ENCODE measurements at places on chromosomes 7 and 10.

DNA sequence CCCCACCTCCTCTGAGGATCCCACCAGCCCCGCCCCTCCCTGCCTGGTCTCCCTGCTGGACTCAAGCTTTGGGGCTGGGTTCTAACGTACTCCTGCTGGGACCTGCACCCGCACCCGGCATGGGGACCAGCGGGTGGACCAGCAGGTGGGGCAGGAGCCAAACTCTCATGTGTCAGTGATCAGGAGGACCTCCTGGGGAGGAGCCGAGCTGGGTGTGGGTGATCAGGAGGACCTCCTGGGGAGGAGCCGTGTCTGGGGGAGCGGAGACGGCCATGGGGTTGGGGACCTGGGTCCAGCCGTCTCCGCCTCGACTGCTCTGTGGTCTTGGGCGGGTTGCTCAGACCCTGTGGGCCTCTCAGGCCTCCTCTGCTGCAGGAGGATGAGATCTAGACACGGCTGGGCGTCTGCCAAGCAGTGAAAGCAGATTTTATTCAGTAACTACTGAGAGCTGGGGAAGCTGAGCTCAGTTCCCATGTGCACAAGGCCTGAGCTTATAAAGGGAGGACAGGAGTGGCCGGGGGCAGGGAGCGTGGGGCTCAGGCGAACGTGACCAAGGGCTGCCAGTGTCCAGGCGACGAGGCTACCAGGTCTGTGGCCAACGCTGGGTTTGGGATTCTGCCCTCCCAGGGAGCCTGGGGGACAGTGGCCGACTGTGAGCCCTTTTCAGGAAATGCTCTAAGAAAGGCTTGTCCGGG, 33.6 kb upstream of the UTF1 start:
- no peak for DNase-seq

- DNase-seq = no peak
Measured at GRCh38 chr7:139242741-139243281, 11.8 kb downstream of the UBN2 start.

GRCh38 chr10:20334559-20334958, 518.3 kb downstream of the PLXDC2 start:
- DNase-seq = no peak

GRCh38 chr7:126924477-126924876, 328.3 kb downstream of the GRM8 start:
- DNase-seq = no peak

GRCh38 chr10:101492205-101492604, 95.9 kb downstream of the POLL start:
- DNase-seq = no peak

DNA sequence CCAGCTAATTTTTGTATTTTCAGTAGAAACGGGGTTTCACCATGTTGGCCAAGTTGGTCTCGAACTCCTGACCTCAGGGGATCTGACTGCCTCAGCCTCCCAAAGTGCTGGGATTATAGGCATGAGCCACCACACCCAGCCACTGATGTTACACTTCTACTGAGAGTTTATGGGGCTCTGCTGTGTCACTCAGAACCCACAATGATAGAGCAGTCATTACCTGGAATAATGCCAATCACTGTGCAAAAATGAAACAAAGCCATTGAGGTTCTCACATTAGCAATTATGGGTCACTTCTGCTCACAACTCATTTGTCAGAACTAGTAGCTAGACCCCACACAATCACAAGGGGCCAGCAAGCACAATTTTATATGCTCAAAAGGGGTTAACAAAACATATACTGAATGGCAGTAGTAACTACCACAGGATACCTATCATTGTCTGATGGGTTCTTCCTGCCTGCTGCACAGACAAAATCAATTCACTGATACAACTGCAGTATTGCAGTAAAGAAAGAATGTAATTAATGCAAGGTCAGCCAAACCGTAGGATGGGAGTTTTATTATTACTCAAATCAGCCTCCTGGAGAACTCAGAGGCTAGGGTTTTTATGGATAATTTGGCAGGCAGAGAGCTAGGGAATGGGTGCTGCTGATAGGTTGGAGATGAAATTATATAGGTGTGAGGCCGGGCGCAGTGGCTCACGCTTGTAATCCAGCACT, 72.1 kb upstream of the TRIM24 start:
- no peak for DNase-seq

DNA sequence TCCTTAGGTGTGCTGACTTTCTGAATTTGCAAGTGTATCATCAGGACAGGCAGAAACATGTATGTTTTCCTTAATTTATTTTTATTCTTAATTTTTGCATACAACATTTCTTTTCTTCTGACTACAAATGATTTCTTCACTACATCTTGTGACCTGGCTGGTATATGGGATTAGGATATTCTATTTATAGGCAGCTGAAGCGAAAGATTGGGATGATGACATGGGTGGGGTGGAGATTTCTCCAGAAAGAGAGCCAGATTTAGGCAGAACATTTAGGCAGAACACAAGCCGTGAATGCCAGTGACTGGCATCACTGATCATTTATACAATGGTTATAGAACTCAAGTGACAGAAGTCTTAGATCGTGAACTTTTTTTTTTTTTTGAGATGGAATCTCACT, 256.7 kb downstream of the KLF6 start:
- DNase-seq = no peak

GRCh38 chr10:121556918-121557573, 41.2 kb downstream of the FGFR2 start:
- no peak for DNase-seq

GRCh38 chr7:95772771-95773581, 622 bp downstream of the DYNC1I1 start:
- DNase-seq = no peak

GRCh38 chr7:14687241-14687640, 215.3 kb downstream of the DGKB start:
- no peak for DNase-seq

DNA sequence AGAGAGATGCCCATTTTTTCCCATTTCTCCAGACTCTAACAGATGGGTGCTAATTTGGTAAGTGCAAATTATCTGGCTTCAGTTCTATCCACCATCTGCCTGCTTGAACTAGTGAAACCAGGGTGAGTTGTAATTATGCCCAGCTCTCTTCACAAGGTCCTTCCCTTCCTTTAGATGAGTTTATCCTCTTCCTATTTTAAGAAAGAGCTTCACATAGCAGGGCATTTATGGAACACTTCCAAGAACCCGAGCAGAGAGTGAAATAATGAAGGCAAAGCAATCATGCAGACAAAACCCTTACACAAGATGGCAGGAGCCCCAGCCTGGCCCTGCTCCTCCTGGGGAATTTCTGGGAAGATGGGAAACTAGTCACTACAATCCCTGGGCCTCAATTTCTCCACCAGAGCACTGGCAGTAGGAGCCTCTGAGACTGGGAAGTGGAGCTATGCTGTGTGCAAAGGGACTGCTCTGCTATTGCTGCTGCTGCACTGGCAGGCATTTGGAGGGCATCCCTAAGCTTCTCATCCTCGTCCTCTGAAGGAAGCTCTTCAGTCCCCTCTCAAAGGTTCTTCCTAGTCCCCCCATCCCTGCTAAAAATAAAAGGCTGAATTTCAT, 33.7 kb upstream of the PLXNA4 start:
- DNase-seq = no peak

- no peak for DNase-seq
Measured at GRCh38 chr10:42950606-42951485, 126.0 kb upstream of the RET start.

GRCh38 chr7:40162516-40162915, 27.7 kb downstream of the SUGCT start:
- no peak for DNase-seq

GRCh38 chr10:102629661-102630614, 14.3 kb upstream of the TRIM8 start:
- no peak for DNase-seq

GRCh38 chr7:30331338-30331737, 46.9 kb downstream of the ZNRF2 start:
- no peak for DNase-seq

GRCh38 chr10:13686331-13686752, 99.6 kb downstream of the PRPF18 start:
- no peak for DNase-seq

DNA sequence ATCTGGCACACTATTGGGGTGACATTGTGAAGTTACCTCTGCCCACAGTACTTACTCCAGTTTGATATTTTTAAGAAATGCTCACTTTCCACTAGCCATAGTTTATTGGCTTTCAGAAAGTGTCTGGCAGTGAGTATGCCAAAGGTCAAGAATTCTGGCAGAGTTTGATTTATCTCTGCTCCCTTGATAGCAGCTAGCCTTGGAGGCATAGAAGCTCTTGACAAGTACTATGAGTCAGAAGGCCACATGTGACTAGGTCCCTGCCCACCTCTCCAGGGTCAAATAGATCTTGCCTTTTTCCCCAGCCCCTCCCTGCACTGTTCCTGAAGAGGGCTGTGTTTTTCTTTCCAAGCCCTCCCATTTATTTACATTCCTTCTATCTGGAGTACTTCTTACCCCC, 202.2 kb downstream of the AUTS2 start:
- DNase-seq = no peak

DNA sequence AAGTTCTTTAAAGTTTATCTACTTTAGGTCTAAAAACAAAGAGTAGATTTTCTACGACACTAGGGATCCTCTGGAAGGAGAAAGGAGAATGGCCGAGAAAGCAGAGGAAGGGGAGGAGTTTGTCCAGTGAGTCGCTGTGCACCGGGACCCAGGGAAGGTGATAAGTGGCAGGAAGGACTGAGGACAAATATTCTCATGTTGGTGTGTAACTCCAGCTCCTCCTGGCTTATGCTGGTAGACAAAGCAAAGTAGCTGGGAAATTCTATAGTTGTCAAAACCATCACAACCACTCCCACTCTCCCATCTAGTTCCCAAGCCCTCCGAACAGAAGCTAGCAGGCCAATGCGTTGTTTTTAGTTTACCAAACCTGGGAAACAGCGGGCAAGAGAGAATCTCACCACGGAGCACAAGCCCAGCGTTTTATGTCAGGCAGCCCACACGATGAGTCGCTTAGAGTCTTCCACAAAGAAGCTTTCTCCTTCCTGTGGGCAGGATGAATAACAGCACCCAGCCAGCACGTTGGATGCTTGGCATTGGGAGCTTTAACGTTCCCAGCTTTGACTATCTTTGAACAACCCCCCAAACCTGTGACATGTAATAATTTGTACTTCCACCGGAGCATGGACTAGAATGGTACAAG, 32.9 kb upstream of the JCAD start:
- DNase-seq = no peak

DNA sequence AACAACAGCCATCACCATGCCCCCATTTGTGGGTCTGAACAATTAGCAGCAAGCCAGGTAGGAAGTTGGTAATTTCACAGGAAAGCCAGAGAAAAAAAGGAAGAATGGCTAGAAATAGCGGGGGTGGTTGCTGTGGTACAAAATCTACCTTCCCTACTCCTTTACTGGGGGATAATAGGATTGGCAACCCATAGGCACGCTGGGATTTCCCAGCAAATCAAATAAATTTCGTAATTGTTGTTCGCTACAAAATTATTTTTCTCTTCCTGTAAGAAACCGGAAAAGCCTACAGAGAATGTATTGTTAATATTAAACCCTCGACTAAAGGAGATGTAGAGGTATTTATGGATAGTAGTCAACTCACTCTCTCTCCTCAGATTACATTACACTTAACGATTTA, 123.9 kb downstream of the DOCK4 start:
- no peak for DNase-seq

- DNase-seq = no peak
Measured at GRCh38 chr7:69698109-69698825, 100.0 kb downstream of the AUTS2 start.

DNA sequence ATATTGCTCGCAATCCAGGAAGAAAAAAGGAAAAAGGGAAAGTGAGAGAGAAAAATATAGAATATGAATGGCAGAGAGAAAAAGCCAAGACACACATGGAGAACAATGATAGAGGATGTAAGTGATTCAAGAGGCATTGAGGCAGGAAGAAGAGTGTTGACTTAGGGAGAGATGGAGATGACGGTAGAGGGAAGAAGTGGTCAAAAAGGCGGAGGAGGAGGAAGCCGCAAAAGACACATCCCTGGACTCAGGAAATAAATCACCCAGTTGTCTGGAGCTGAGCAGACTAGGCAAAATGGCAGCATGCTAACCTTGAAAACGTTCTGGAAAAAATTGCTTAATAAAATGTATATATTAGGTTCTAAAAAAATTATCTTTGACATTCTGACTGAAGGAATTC, 17.7 kb upstream of the GPR37 start:
- no peak for DNase-seq

GRCh38 chr10:46552526-46553237, 3.8 kb downstream of the GPRIN2 start:
- no peak for DNase-seq

GRCh38 chr7:87474533-87475358, 734 bp downstream of the ABCB4 start:
- DNase-seq = no peak

DNA sequence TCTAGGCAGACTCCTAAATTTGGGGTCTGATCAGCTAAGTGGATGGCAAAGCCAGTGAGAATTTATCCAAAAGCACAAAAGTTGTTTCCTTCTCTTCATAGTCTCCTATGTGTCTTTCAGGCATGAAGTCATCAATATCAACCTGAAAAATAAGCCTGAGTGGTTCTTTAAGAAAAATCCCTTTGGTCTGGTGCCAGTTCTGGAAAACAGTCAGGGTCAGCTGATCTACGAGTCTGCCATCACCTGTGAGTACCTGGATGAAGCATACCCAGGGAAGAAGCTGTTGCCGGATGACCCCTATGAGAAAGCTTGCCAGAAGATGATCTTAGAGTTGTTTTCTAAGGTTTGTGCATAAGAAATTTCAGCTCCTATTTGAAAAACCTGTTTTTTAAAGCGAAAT, 4.8 kb downstream of the GSTO1 start:
- DNase-seq = no peak

DNA sequence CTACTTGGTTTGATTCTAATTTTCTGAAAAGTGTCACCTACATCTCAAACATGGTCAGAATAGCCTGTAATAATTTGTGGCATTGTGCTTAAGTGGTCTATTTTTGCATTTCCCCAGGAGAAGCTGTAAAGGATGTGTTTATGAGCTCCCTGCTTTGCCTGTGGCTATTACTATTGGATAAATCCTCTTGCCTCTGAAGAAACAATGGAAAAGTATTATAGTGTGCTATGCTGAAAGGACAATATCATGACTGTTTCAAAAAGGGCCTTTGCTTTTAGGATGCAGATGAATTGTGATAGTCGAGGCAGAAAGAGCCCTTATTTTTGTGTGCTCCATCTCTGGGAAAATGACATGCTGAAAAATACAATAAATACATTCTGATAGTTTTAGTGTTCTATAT, 94.1 kb upstream of the ARMC3 start:
- no peak for DNase-seq

- no peak for DNase-seq
Measured at GRCh38 chr10:102150970-102151773, 1.0 kb upstream of the NOLC1 start.

DNA sequence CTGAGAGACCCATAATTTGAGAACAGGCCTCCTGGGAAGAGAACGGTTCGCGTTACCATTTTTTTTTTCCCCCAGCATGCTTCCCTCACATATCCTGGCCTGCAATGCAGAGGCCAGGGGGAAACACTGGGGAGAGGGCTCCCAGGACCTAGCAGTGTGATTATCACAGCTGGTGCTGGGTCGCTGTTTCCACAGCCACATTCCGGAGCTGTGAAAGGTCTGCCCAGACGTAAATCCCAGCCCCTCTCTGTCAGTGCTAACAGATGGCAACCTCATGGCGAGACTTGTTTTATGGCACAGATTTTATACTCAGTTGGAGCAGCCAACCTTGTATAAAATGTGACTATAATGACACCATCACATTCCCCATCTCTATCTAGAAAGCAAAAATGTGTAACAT, 150.5 kb downstream of the PLXDC2 start:
- no peak for DNase-seq

- no peak for DNase-seq
Measured at GRCh38 chr10:15792777-15793176, 67.5 kb downstream of the MINDY3 start.

All from SHP77 (cell line).